Cardiac muscle cell (in vitro differentiated cells and primary cell): ENCODE measurements at places on chromosomes 7 and 10. TPM values are rescaled to one million over a fixed set of nuclear protein-coding genes. Genes with fewer than 3 reads are reported as not detected.

Gene TRIM50
- 0.32 TPM in 1 of 2 replicates, not detected in the other for total RNA-seq

Gene CPA2
- total RNA-seq: 0.71 and 1.9 TPM in 2 replicates

GRCh38 chr7:34240417-34240816 lies 335.1 kb downstream of the BMPER start:
- no peaks in the 10 kb centered on the region for H3K27me3 ChIP-seq
- no peaks in the 10 kb centered on the region for H3K4me1 ChIP-seq
- H3K36me3 ChIP-seq: no peaks in the 10 kb centered on the region

- H3K4me1 ChIP-seq: no peaks in the 10 kb centered on the region
- no peaks in the 10 kb centered on the region for H3K27me3 ChIP-seq
- H3K27ac ChIP-seq: no peak overlapping the region
- peak; percentile 96 for DNase-seq
- H3K36me3 ChIP-seq: no peaks in the 10 kb centered on the region
Measured at GRCh38 chr7:106216923-106217542, 67.8 kb downstream of the NAMPT start.

GRCh38 chr10:60175441-60175971 lies 214.2 kb downstream of the ANK3 start:
- peaks cover 11% of the 10 kb centered on the region for H3K36me3 ChIP-seq
- H3K4me3 ChIP-seq: no peak overlapping the region
